ENCODE measurements at places on chromosomes 4 and X.

DNA sequence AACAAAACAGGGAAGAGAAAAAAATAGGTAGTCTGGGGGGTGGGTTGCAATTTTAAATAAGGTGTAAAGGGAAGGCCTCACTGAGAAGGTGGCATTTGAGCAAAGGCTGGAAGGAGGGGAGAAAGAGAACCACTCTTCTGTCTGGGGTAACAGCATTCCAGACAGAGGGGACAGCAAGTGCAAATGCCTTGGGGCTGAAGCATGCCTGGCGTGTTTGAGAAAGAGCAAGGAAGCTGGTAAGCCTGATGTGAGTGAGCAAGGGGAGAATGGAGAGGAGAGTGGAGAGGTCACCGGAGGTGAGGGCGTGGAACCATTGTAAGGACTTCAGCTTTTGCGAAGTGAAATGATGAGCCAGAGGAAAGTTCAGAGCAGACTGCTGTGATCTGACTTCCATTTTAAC is 19.7 kb upstream of the DOCK11 start:
- no peak for DNase-seq

- no peak for DNase-seq
Measured at GRCh38 chr4:152020073-152020472, 259.3 kb upstream of the GATB start.

DNA sequence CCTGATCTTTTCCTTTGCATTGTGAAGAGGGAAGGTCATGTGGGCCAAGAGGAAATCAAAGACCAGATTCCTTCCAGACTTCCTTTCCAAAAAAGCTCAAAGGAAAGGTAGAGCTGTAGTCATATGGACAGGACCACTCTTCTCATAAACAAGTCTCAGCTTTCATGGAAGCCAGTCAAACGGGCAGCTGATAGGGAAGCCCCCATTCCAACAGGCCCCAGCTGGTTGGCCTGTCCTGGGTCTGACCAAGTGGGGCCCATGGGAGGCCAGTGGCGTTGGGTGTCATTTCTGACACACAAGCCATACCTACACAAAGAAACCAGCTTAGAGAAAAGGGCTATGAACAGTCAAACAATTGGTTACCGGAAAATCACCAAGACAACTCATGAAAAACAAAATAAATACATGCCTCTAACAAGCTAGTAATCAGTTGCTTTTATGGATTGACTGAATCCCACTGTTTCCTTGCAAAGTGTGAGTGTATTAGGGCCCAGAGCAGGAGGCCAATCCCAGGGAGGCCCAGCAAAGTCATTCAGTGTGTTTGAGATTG is 149.6 kb upstream of the MAMLD1 start:
- no peak for DNase-seq

DNA sequence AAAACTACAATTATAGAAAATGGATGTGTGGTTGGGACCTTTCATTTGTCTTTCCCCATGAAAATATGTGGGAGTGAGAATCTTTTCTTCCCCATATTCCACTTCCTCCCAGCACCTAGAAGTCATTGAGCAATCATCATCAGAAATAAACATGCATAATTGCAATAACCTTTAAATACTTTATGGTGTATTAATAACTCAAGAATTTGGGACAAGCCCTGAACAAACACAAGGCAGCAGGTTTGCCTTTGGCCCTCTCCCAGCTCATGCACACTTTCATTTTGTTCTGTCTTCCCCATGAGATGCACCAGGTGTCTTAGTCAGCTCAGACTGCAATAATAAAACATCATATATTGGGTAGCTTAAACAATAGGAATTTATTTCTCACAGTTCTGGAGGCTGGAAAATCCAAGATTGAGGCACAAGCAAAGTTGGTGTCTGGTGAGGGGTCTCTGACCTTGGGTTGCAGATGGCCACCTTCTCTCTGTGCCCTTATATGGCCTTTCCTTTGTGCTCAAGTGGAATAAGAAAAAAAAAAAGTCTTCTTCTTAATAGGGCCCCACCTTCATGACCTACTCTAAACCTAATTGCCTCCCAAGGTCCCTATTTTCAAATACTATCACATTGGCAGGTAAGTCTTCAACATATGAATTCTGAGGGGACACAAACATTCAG is 34.7 kb upstream of the TMEM184C start:
- no peak for DNase-seq

DNA sequence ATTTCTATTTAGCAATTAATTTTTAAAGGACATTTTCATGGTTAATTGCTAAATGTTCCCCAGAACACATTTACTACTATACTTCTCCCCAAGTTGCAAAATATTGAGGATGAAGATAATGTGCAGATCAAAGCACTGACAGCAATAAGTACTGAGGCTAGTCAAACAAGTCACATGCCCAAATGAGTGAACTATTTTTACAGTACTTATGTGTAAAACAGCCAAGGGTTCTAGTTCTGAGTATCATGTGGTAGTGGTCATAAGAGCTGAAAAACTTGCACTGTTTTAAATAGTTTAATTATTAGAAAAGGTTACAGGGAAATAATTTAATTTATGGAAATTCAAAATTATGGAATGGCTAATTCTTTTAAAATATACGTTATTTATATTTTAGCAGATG is 3.8 kb downstream of the GALNTL6 start:
- DNase-seq: no peak

DNA sequence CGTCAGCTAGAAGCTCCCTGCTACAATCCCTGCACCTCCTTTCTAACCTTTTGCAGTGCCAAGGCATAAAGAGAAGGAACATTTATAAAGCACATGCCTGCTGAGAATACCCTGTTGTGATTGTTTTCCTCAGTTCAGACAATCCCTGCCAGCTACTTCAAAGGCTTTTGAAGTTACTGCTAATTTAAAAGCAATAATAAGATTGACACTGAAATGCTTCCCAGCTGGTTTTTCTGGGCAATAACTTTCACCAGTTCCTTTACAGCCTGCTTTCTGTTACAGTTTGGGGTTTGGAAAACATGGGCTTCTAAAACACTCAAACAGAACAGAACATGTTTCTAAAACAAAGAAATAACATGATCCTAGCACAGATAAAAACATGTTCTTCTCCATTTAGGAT is 232.3 kb upstream of the CPEB2 start:
- DNase-seq: no peak

GRCh38 chrX:68018248-68019203 is 414.8 kb downstream of the OPHN1 start:
- no peak for DNase-seq

- DNase-seq: no peak
Measured at GRCh38 chrX:11437642-11438379, 144.6 kb downstream of the AMELX start.

DNA sequence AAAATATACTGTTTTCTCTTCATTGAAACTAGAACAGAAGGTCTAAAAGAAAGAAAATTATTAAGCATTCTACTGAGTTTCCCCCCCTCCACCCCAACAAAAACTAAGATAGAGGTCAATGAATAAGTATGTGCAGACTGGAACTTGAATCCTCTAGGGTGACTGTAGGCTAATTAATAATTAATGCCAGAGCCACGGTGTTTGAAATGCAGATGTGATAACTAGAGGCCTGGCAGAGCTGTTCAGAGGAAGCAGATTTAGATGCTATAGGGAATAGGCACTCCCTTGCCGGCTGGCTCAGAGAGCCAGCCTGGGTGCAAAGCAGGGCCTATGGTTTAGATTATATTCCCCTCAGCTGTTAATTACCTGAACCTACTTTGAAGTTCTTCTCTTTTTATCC is 12.2 kb upstream of the POU3F4 start:
- no peak for DNase-seq

GRCh38 chr4:48910511-48910910 is 3.9 kb upstream of the OCIAD2 start:
- no peak for DNase-seq

DNA sequence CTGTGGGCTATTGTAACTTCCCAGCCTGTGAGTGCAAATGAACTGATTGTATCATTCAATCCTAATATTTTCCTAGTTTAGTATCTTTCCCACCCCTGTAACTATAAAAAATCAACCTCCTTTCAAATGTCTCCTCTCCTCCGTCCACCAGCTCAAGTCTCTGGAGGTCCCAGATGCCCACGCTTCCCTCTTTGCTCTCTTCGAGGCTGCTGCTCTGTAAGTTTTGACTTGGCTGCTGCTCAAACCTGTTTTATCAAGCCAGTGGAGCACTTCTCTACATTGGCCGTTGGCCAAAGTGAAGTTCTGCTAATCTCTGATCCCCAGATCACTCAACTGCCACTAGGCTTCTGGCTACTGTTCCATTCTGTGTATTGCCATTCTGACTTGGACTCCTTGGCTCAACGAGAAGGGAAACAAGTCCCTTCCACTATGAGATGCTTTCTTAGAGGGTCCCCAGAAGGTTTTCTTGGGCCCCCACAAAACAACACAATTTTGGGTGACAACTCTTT is 60.7 kb upstream of the RAPGEF2 start:
- no peak for DNase-seq

GRCh38 chr4:34767407-34767806 is 1476.9 kb downstream of the ARAP2 start:
- DNase-seq: no peak

DNA sequence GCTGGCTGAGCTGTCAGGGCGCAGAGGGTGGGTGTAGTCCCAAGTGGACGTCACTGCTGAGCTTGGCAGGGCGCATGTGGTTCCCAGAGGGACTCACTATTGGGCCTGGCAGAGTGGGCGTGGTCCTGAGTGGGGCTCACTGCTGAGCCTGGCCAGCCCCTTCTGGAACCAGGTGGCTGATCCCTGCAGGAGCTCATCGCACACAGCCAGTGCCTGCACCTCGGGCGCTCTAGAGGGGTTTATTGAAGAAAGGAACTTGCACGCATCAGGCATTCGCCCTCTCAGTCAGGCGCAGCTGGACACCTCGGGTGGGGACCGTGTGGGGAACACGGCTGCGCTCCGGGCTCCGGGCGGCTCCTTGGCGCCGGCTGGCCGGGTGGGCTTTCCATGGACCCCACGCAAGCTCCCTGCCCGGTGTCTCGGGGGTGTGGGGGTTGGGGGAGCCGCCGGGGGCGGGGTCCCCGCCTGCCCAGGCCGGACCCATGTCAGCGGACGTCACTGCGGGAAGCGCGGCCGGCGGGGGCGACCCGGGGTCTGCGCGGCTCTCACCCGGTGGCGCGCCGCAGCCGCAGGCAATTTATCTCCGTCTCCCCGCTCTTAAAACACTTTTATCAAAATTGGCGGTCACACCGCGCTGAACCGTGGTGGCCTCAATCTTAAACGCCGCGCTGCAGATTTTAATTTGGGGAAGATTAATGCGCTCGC is 65.4 kb upstream of the NKX1-1 start:
- DNase-seq: no peak

- DNase-seq: no peak
Measured at GRCh38 chr4:158444621-158445020, 77.1 kb upstream of the RXFP1 start.

DNA sequence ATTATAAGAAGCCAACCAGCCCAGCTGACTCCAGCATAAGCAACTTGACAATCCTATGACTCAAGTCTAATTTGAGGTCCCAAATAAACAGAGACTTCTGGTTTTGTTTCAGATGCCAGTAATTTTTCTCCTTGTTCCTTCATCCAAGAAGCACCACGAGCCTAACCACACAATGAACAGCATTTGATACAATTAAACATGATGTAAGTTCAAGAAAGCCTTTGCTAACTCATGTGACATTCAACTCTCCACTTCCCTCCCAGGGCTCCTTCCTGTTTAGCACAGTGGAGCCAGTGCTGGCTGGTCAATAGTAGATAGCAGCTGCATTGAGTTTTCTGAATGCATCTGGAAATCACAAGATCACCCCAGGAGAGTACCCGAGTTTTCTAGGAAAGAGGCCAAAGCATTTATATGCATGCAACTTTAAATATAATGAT is 206.3 kb downstream of the ARHGAP24 start:
- DNase-seq: no peak

DNA sequence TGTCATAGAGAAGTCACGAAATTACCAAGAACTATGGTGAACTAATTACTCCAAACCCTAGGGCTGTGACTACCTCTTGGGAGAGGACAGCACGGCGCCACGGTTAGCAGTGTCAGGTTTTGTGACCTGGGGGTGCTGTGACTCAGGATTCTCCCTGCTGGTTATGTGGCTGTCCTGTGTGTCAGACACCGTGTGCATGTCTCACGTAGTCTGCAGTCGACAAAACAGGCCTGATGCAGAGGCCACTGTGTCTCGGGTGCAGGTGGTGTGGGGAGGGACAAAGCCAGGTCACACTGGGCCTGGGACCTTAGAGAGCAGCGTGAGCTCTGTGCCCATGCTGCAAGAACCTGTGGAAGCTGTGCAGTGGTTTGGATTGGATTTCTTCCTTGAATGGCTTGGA is 34.1 kb downstream of the TNIP2 start:
- no peak for DNase-seq

DNA sequence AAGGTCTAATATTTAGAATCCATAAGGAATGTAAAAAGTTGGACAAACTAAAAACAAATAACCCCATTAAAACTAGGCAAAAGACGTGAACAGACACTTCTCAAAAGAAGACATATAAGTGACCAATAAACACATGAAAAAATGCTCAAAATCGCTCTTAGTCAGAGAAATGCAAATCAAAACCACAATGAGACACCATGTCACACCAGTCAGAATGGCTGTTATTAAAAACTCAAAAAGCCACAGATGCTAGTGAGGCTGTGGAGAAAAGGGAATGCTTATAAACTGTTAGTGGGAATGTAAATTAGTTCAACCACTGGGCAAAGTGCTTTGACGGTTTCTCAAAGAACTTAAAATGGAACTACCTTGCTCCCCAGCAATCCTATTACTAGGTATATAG is 674.3 kb upstream of the MAGEB2 start:
- no peak for DNase-seq

DNA sequence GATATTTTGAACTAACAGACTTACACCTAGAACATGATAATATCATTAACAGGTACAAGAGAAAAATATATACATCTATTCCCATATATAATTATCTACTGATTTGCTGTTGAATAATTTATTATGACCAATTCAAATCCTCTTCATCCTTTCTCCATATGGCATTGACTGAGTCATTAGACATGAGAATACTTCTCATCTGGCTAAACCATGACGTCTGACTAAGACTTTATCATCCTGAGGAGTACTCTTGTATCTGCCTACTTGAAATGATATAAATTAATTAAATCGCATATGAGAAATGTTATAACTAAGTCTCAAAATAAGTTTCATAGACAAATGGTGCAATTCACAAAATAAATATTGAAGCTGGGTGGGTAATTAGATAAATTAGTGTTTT is 67.4 kb downstream of the EMCN start:
- DNase-seq: no peak

DNA sequence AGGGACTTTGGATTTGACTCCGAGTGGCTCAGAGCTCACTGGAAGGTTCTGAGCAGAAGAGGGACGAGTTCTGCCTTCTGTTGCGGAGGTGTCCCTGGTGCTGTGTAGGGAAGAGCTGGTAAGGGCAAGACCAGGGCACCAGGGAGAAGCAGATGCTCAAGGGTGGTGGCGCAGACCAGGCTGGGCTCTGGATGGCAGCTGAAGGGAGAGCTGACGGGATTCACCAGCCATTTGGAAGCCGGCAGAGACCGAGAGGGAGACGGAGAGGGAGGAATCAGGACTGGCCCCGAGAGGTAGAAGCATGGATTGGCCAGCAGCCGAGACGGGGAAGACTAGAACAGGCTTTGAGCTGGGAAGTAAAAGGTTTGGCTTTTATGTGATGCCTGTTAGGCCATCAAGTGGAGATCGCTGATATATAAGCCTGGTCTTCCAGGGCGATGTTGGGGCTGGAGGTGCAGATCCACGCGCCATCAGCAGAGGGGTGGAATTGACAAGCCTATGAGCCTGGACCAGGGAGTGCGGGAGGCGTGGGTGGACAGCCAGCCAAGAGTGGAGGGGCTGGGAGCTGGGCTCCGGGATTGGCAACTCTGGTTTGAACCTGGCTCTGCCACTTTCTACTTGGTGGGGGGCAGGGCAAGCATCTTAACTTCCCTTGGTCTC is 43.4 kb downstream of the ADRA2C start:
- DNase-seq: no peak
